ENCODE measurements at places on chromosomes 4 and X.

DNA sequence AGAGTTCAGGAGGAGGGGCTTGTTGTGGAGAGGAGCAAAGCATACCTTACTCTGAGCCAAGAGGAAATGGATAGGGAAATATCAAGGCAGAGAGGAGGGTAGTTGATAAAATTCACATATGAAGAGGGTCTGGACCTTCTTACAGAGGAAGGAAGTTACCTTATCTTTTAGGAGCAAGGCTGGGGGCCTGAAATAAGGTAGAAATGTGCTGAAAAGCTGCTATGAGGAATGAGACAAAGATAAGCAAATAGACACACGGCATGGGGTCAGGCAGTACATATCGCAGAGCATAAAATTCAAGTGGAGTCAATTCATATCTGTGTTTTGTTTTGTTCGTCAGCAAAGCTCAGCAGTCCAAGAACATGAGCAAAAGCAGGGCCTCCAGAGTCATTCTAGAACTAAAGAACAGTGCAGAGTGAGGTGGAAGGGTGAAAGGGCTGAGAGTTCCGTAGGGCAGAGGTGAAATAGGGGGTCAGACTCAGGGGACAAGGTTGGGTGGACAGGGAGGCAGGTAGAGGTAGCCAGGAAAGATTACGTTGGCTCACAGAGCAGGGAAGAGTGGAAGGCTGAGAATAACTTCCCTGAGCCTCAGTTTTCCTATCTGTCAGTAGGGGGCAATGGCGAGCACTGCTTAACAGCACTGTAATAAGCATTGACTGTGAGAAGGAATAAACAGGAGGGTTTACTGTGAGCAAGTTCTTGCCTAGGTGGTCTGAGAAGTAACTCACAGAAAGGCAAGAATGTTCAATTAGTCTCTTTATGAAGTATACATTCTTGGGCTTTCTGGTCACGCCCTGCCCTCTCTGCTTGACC, 9.2 kb downstream of the VSIG4 start:
- DNase-seq = no peak

DNA sequence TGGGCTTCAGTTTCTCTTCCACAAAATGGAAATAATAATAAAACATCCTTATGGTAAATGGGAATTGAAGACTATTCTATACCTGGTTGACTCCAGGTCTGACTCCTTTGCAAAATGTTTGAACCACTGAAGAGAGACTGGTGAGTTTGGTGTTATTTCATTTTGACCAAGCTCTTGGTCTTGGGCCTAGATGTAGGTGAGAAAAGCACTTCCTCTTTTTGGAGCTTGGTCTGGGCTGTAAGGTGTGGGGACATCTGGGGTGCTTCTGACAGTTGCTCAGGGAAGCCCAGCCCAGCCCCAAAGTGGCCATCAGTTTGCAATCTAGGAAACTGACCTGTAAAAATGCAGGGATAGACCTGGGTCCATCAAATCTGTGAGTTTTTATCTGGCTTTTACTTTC, 26.8 kb upstream of the SOD3 start:
- DNase-seq = no peak

DNA sequence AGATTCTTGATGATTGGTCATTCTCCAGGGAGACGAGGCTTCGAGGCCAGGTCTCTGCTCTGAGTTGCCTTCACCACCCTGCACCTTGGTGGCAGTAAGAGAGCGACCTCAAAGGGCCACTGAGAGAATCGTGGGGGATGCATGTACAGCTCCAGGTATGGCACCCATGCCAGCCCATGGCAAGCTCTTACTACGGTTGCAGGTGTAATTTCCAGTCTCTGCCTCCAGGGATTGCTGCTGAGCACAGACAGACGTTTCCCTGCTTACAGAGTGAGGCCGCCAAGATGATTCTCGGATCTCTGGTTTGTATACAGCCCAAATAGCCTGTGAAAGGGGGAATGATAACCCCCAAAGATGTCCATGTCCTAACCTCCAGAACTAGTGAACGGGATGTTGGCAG, 16.3 kb upstream of the DRD5 start:
- DNase-seq = no peak

DNA sequence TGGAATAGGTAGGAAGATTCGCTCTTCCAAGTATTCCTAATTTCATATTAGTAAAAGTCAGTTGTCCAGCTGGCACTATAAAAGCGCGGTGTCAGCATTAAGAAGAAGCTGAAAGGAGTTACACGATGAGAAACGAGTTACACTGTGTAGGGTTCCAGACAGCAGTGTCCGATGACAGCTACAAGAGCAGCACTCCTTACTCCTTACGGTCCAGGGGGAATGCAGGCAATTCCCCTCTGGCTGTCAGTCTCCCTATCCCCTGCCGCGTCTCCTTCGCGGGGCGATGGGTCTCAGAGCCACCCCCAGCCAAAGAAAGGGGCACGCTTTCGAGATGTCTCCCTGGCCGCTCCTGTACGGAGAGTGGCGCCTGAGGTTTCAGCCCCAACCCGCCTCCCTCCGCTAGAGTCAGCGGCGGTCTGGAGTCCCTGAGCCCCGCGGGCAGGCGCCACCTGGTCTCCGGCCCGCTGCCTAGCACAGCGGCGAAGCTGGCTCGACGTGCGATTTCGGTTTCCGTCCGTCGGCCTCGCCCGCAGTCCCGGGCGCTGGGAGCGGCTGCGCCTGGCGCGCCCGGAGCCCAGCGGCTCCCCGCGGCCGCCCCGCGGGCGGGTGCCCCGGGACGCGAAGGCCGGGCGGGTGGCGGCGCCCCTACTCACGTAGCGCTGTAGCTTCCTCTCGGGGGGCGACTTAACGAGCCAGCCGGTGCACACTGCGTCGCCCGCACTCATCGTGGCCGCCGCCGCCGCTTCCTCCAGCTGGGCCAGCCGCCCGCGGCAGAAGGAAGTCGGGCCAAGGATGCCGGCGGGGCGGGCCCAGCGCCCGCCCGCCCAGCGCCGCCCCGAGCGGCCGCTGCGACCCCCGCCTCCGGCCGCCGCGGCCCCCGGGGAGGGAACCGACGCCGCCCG, at the start of gene GAB3:
Gene GAB3 (minus strand): TSS at position 777 of the 902 bp plus-strand sequence. CDS start 52 bp downstream, at position 725.
- DNase-seq = no peak

GRCh38 chr4:108272561-108272960, 103.8 kb upstream of the LEF1 start:
- peak; percentile 96 for DNase-seq

DNA sequence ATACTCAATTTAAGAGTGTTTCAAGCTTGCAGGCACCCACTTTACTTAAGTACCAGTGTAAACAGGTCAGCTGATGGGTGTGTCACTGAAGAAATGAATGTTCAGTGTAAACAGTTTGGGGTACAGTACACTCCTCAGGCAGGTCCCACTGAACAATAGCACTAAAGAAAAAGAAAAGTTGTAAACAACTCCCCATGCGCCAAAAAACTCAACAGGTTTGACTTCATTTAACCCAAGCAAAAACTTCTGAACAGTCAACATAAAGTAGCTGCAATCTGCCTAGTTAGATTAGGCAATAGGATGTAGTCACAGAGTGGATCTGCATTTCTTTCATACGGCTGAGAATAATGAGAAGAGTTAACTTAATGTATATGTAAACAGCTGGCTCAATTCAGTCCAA, 93.2 kb downstream of the FAM13A start:
- DNase-seq = peak; percentile 79

DNA sequence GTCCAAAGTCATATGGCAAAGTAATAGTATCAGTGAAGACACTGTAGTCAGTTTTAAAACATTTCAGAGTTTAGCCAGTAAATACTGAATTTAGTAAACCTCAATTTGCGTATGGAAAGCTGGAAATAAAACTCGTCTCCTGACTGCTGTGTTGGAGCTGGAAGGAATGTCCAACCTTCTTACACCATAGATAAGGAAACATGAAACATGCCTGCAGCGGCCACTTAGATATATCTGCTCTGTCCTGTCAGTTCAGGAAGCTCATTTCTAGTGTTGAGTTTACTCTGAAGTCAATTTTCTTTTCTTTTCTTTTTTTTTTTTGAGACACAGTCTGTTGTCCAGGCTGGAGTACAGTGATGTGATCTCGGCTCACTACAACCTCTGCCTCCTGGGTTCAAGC, 21.2 kb downstream of the ARHGAP10 start:
- DNase-seq = peak; percentile 83

GRCh38 chrX:111360839-111361238, 51.2 kb downstream of the DCX start:
- DNase-seq = no peak

GRCh38 chr4:104743215-104743653, 248.5 kb upstream of the CXXC4 start:
- DNase-seq = no peak

- no peak for DNase-seq
Observed at GRCh38 chr4:175787546-175787945, 24.5 kb downstream of the GPM6A start.

GRCh38 chr4:145279122-145279960, 99.0 kb upstream of the OTUD4 start:
- peak; percentile 78 for DNase-seq

DNA sequence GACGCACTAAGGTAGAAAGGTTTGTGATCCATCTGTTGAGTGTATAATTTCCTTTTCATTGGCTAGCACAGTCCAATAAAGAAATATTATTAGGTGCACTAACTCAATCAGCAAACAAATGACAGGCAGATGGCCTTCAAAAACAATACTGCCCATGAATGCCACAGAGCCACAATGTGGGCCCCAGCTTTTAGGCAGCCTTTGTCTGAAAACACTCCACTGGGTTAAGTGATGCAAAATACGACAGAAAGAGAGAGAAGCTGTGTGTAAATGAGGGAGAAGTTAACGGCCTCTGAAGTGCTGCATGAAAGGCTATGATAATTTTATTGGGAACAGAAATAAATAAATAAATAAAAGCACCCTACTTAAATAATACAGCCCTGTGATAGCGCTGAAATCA, 274.6 kb downstream of the NKX6-1 start:
- no peak for DNase-seq

DNA sequence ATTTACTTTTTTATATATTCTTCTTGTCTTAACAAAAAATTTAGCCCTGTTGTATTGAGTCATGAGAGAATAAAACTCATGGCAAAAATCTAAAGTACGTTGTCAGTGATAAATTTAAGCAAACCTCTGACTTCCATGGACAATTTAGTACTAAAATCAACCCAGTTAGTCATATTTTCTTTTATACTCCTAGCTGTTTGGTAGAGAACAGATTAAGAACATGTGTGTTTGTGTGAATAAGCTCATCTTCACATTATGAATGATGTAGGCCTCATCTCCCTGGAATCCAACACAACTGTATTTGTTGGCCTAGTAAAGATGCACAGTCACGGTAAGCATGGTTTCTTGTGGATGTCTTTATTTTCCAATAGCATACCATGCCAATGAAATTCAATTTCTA, 40.8 kb upstream of the FAM47B start:
- no peak for DNase-seq

Measured in amniotic epithelial cell (primary cell).